Ovary (tissue), 10 donors: ENCODE measurements at places on chromosomes 1 and 21. TPM values are rescaled to one million over a fixed set of nuclear protein-coding genes. Genes with fewer than 3 reads are reported as not detected.
A peak's percentile ranks its signal among the peaks of the same experiment; 100 is the strongest.

DNA sequence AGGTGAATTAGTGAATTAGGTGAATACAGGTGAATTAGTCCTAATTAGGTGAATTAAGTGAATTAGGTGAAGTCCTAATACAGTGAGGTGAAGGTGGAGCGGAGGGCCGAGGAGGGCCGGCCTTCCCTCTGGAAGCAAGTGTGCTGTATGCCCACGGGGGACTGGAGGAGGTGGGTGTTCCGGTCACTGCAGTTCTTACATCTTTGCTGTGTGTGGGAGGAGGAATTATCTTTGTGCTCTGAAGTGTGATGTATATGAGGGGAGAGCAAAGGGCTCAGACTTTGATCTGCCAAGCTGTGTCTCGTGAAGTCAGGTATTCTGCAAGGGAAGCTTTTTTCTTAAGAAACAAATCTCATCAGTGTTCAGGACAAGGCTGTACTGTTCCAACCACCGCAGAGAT is 45.4 kb downstream of the AGPAT3 start:
- peak; percentile 17 for DNase-seq

The CLCA1 gene
- total RNA-seq = not detected

The IGSF3 gene
- total RNA-seq = 0.50 TPM

GRCh38 chr1:96804648-96805047 is 83.1 kb downstream of the PTBP2 start:
- no peak for DNase-seq

- DNase-seq = no peak
These were observed 63.7 kb upstream of the IGSF5 start for GRCh38 chr21:39681257-39681656.

GRCh38 chr1:222680080-222680479 is 32.2 kb downstream of the AIDA start:
- no peak for DNase-seq

DNA sequence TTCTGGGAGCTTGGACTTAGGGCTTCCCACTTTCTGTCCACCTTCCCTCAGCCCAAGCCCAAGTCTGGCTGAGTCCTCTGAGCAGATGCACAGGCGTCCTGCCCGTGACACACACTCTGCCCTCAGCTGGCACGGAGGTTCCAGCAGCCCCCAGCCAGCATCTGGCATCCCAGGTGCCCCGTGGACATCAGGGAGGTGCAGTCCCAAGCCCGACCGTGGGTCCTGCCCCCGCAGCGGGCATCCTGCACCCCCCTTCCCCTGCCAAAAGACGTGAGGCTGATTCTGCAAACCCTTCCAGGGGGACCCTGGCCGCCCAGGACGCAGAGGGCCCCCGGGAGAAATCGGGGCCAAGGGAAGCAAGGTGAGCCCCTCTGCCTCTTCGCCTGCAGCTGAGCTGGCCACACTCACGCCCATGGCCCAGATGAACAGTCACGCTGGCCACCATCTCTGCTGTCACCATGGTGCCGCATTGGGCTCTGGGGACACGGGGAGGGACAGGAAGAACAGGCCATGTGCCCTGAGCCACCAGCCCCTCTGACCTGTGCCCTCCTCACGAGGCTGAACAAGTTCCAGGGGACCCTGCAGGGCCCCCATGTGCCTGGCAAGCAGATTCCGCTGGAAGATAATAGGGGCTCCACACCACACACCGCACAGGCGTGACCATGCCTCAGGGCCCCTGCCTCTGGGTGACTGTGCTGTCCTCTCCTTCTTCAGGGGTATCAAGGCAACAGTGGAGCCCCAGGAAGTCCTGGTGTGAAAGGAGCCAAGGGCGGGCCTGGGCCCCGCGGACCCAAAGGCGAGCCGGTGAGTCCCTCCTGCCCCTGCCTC is 20.6 kb downstream of the COL6A2 start:
- peak; percentile 7 for DNase-seq

DNA sequence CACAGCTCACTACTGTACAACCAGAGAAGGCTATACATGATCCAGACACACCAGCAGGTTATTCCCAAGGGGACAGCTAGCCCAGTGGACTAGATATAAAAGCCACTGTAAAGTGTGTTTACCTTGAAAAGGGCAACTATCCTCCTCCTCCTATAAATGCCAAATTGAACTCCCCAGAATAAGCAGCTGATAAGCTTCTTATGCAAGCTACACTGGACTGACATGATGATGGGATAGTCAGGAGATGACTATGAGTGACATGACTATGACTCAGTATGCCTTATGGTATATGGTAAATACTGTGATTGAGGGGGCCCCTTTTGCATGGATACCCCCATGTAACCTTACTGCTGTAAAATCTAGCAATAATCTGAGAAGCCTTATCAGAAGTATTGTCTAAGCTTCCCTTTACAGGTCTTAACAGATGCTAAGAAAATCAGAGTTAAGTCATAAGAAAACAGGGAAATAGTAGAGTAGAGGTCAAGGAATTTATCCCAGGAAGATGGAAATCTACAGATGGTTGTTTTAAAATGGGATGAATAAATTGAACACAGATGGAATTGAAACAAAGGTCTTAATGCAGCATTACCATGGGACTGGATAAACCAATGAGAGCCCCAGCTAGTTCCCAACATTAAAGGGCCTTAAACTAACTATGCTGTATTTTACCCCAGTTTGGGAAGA is 55.8 kb downstream of the TRIM33 start:
- no peak for DNase-seq

DNA sequence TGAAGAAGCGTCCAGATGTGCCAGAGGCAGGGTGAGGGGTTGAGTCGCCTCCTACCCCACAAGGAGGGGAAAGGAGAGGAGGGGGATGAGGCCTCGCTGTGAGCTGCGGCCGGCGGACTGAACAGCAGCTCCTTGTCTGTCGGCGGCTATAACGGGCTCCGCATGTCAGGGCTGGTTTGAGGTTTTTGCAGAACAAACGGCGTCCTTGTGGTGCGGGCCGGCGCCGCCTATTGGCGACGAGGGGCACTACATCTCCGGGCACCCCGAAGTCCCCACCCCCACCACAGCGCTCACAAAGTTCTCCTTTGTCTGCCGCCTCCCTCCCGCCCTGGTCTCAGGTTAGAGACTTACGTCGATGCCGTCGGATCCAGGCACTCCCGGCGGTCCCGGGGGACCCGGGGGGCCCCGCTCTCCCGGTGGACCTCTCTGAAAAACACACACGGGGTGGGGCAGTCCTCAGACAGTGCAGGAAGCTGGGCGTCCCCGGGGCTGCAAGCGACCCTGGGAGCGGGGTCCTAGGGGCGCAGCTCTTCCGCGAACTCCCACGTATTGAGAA is 1.8 kb downstream of the COL9A2 start:
- DNase-seq = peak; percentile 86

DNA sequence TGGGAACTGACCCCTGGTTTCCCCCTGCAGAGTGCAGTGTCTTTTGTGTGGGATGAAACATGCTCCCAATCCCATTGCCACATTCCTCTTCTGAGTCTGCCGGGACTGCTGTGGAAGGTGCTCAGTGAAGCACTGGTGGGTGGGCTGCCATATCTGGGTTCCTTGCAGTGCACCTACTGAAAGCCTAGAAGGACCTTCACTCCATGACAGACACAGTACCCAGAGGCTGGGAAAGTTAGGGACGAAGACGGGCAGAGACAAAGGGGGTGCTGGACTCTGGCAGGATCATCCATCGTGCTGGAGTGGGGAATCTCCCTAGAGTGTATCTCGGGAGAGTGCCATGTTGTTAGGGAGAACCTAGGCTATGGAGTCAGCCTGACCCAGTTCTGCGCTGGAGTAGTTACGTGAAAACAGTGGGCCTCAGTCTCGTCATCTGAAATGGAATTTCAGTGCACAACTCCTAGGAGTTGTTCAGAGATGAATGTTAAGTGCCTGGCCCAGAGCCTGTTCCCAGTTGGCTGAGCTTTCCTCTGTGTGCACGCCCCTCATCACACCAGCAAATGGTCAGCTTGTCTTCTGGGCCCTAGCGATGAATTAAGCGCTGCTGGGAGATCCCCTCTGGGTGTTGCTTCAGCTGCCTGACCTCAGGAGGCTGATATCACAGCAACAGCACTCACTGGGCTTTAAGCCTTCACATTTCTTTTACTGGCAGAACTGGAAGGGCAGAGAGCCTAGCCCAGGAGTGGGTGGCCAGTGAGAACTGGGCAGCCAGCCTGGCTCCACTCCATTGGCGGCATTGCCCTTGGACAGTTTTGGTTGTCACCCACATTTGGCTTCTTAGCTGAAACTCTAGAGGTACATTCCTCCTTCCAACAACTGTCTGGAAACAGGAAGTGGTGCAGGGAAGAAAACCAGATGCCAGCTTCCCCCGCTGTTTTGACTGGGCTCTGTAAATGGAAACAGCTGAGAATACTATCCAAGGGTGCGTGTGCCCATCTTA is 479.8 kb upstream of the VAMP3 start:
- DNase-seq = no peak

The HCRTR1 gene
- not detected for total RNA-seq

DNA sequence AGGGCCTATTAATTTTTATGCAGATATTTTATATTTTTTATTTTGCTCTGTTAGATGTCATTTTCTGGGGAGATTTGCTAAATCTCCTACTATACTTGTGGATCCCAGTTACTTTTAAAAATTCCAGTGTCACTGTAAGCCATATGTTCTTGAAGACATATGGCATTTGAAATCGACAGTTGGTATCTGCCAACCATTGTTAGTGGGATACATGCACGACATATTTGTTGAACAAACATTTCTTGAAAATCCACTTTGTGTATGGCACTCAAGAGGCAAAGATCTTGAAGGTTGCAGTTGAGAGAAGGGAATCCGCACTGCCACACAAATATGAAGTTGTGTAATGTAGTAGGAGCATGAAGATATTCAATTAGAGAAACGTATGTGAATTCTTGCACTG is 287.7 kb downstream of the HHAT start:
- no peak for DNase-seq
